ENCODE measurements at places on chromosomes 2 and 18.

DNA sequence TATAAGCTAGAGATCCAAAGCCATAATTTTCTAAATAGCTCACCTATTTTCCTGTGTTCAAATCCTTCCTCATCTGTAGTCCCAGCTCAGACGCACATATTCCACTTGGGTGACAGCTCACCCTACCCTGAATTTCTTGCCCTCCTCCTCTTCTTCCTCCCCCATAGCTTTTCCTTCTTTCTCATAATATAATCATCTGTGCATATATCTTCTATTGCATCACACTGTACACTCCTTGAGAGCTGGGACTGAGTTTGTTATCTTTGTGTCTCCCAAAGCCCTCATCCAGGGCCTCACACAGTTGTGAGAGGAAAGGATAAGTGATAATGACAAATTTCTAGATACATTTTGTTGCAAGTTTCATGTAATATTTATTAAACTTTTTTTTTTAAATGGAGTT, 55.9 kb upstream of the RTN4 start:
- peak; percentile 50 for DNase-seq

- DNase-seq, result no peak
These were observed 171.1 kb upstream of the UNC80 start for GRCh38 chr2:209600341-209601171.

- DNase-seq, result no peak
These were observed 141.6 kb downstream of the UBE2E3 start for GRCh38 chr2:181121996-181122395.

DNA sequence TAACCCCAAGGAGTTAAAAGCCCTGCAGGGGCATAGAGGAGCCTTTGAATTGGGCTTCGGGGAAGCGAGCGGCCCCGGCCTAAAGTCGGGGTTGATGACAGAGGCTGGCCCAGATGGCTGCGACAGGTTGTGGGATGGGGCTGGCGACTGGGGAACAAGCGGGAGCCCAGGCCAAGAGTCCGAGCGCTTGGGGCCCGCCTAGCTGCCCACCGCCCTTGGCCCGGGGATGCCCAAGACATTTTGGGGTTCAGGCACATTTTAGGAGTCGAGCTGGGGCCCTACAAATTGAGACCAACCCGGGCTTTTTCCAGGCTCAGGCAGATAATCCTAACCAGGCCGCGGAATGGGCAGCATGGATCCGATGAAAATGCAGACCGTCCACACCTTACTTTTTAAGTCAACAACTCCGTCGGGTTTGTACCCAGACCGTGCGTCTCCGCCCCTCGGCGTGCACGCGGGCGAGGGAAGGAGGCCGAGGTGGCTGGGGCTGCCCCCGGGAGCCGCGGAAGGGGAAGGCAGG, 507 bp downstream of the RTKN start:
- DNase-seq, result no peak

DNA sequence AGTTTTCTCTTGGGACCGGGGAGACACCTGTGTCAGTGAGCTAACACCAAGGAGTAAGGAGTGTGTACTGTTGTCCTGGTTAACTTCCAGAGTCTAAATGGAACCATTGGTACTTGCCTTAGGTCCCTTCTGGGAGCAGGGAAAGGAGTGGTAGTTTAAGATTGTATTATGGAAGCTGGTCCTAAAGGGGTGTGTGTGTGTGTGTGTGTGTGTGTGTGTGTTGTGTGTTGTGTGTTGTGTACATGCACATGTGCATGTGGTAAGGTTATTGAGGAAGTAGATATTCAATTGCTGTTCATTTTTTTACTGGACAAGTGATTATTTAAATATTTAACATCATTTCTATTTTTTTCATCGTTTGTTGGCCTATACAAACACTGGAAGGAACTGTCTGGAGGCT, 1.4 kb downstream of the APLF start:
- DNase-seq, result no peak

GRCh38 chr2:120685066-120685973, 50.3 kb upstream of the GLI2 start:
- DNase-seq, result no peak

- DNase-seq, result no peak
These were observed 479.7 kb downstream of the TXNL1 start for GRCh38 chr18:56158676-56159075.

DNA sequence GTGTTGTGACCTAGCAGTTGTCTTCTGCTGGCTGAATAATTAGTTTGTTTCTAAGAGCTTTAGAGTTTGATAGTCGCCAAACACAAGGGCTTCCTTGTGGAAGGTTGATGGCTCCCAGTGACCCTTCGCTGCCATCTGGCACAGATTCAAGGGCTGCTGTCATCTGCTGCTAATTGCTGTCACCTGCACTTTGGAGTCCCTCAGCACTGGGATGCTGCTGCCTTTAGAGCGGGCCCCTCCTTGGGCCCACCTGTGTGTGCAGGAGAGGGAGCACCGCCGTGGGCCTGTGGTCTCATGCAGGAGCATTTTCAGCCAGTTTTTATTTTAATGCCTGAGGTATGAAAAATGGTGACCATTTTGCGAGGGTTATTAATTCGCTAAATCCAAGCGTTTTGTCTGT, 154.0 kb upstream of the NFATC1 start:
- no peak for DNase-seq

- DNase-seq, result peak; percentile 10
These were observed 32.3 kb upstream of the ASNSD1 start for GRCh38 chr2:189628817-189629530.

GRCh38 chr18:74419761-74420160, 37.3 kb downstream of the DIPK1C start:
- DNase-seq, result no peak

- peak; percentile 90 for DNase-seq
These were observed 419.3 kb upstream of the TNP1 start for GRCh38 chr2:217279140-217279539.

- no peak for DNase-seq
These were observed 159.4 kb downstream of the NRXN1 start for GRCh38 chr2:50872543-50872942.

GRCh38 chr2:136206613-136207012, 88.7 kb upstream of the CXCR4 start:
- no peak for DNase-seq

DNA sequence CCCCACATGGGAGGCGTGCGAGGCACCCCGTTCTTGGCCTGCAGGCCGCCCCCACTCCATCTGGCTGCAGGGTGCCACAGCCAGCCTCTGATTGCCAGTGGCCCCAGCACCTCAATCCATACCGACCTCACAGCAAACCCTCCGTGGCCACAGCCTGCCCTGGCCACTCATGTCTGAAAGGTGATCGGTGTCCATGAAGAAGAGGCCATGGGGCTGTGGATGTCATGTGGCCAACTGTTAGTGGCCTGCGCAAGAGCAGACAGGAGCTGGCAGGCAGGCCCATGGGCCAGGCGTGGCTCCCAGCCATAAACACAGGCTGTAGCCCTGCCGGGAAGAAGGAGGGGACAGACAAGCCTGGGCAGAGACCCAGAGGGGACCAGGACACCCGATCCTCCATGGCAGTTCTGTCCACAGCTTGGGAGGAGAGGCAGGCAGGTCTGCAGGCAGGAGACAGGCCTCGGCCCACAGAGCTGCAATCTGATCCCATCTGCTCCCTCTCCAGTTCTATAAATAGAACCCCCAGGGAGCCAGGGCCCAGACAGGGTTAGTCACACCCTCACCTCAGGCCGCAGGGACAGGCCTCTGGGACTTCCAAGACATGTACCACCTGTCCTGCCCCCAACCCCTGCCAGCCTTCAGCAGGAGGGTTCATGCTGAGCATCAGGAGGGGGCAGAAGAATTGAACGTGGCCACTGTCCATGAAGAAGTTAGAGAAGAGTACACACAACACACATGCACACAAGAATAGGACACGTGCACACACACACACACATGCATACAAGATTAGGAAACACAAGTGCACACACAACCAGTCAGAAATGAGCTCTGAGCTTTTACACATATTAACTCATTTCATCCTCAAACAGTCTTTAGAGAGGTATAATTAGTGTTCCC, 16.9 kb downstream of the STEAP3 start:
- DNase-seq, result peak; percentile 60

GRCh38 chr2:68653538-68653982, 10.2 kb downstream of the PROKR1 start:
- peak; percentile 53 for DNase-seq

Measured in fibroblast of mammary gland (primary cell).